ENCODE measurements at places on chromosomes 2 and 18.

DNA sequence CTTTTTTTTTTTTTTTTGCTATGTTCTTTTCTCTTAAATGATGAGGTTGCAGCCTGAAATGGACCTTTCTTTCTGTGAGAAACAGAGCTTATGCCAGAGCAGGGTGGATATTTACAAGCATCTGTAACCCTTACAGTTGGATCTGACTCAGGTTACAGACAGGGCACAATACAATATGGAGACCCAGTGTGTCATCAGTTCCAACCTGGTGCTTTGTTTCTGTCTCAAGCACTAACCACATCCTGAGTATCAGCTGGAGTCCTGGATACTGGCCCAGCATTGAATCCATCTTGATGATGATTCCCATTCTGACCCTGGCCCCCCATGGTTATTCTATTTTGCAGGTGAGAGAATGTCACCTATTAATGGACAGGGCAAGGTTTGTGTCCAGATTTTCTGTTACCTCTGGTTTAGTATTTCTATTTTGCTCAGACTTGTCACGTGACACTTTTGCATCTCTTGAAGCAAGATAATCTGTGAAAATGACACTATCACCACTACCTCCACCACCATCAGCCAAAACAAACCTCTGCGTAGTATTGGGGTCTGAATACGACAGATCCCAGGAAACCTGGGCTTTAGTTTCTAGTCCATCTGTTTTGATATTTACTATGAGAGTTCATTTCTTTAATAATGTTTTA lies 174.0 kb downstream of the CCDC85A start:
- DNase-seq: no peak

GRCh38 chr18:58221060-58221725 lies 177.2 kb downstream of the NEDD4L start:
- DNase-seq: peak; percentile 86

- no peak for DNase-seq
Observed at GRCh38 chr2:236054621-236055305, 113.4 kb downstream of the GBX2 start.

DNA sequence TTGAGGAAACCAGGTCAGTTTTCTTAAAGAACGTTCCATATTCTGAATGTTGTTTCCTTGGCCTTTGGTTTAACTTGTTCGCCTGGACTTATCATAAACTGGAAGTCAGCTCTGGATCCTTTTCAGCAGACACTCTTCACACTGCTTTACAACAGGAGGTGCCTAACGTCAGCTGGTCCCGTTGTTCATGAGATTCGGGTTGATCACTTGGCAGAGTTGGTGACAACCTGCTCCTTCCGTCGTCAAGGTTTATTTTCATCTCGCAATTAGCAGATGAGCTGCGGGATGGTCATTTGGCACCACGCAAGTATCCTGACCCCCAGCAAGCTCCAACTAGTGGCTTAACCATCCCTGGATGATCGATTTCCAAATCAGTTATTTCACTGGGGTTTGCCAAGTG lies 23.0 kb upstream of the BIN1 start:
- no peak for DNase-seq

- DNase-seq: no peak
Observed at GRCh38 chr2:25639131-25639530, 34.2 kb downstream of the DTNB start.

- no peak for DNase-seq
Observed at GRCh38 chr18:4813708-4814107, 358.6 kb upstream of the DLGAP1 start.

DNA sequence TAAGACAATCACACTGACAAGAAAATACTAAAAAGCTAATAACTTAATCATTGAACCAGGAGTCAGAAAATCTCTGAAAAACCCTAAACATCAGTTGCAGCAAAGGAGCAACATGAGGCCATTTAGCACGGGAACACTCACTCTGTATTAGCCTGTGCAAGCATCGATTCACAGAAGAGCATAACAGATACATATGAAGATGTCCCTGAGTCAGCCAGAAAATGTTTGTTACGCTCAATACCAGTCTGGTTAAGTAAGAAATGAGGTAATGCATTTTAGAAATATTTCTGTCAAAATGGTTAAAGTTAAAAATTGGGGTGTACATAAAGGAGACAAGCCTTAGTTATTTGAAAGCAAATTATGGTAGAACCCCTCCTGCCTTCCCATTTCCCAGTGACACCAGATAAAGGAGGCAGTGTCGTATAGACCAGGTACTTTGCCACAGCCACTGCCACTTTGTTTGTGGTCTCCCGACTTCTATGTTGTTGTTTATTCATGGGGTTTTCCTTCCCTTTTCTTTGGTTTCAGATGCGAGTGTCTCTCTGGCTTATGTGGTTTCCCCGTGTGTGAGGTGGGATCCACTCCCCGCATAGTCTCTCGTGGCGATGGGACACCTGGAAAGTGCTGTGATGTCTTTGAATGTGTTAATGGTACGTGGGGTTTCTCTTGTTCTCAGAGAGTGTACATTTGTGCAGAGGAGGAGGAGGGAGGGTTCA lies 108.6 kb downstream of the CRIM1 start:
- DNase-seq: no peak

DNA sequence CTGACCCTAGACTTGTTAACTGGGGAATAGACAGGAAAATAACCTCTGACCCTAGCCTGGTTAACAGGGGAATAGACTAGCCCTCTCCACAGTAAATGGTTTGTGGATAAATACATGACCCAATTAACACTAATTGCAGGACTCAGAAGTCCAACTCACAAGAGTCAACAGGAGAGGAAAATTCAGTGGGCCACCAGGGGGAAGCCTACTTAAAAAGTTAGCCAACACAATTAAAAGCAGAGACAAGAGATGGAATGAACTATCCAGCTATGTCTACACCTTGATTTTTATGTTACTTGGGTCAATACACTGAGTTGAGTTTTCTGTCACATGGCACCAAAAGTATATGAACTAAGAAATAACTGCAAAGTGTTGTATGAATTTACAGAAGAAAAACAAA lies 158.8 kb upstream of the SLC39A10 start:
- peak; percentile 33 for DNase-seq

DNA sequence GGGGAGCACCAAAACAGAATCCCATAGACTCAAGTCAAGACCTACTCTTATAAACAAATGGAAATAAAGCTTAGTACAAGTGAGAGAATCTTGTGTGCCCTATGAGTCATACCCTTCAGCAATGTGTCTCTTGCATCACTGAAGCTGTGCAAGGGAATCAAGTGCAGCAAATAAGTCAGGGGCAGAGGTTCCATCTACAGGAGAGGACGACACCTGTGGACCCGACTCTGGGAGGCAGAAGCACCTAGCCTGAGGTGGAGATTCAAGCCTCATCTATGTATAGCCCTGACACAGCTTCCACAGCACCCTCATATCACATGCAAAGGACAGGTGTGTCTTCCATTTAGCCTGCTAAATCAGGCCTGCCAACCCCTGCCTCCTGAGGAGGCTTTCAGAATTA lies 298.2 kb downstream of the CNTNAP5 start:
- DNase-seq: no peak

- no peak for DNase-seq
Observed at GRCh38 chr2:196131949-196132925, 39.1 kb downstream of the STK17B start.

DNA sequence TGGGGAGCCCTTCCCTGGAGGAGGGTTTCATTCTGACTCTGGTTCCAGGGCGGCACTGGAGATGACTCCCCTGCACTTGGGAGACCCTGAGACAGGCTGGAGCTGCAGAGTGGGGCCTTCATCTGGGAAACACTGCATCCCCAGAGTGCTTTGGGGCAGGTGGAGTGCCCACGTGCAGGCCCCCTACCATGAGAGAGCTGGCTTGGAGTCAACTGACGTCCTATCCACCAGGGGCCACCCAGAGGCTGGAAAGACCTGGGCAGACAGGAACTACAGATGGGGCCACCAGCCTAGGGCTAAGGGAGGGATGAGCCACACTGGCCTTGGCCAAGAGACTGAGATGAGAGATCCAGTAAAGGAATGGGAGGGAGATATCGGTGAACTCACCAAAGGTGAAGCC lies 153.8 kb downstream of the ASB1 start:
- no peak for DNase-seq

GRCh38 chr18:50832754-50833153 lies 12.9 kb upstream of the MRO start:
- no peak for DNase-seq

DNA sequence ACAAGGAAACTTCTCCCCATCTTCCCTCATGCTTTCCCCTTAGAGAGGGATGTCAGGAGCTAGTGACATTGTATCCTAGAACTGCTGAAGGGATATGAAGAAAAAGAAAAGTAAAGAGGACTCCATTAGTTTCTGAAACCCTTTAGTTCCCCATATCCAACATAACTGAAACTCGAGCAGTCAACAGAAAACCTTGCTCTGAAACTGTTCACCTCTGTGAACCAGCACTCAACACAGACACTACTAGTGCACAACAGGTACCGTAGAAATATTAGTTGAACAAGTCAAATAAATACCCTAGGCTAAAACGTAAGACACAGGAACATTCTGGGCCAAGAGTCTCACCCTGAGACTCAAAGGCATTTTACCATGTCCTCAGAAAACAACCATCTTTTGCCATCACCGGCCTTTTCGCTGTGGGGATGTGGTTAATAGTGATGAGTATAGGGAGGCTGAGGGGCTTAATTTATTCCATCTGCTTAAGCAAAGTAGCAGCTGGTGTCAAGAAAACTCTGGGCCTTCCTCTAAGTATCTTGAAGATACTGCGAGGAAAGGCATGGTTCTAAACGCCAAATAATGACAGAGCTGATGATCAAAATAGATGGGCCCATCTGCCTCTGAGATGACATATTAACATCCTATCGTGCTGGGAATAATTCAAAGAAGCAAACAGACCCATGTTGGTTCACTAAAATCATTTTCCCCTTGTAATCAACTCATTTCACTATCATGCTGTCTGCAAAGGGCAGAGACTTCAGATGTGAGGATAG lies 156.8 kb downstream of the STK39 start:
- DNase-seq: no peak

Data from A549 (cell line).